HEK293T (cell line): ENCODE measurements at places on chromosomes 13 and 19.

DNA sequence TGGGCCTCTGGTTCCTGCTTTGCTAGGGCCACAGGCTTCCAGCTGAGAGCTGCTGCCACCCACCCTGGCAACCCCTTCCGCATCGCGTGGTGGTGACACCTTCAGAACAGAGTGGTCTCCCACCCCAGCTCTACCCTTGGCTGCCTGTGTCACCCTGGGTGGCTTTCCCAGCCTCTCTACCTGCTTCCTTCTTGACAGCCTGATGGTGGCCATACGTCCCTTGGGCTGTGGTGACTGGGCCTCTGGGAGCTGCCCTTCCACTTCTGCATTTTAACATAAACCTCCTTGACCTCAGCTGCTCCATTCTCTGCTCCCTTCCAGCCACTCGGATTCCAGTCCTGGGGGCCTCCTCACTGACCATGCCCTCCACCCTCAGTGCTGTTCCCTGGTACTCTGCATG, 17.0 kb downstream of the PAK4 start:
- no peak for DNase-seq

DNA sequence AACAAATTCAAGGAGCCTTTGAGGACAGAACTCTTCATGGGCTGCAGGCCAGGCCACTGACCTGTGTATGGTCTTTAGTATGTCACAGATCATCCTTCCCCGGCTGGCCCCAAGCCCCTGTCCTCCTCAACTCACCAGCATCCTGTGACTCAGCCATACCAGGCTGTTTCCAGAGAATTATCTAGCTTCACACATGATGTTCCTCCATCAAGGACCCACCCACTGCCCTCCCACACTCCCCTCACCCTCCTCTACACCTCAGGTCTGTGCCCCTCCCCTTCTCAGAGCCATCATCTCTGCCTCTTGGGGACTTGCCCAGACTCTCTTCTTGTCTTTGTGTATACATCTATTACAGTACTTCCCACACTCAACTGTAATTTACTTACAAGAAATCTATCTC, 14.7 kb downstream of the DCT start:
- DNase-seq = no peak

- no peak for DNase-seq
Observed at GRCh38 chr13:95112883-95113282, 188.4 kb downstream of the ABCC4 start.

GRCh38 chr19:31594701-31595100, 245.5 kb upstream of the TSHZ3 start:
- DNase-seq = no peak

GRCh38 chr13:24288870-24289269, 20.5 kb upstream of the C1QTNF9 start:
- DNase-seq = no peak

DNA sequence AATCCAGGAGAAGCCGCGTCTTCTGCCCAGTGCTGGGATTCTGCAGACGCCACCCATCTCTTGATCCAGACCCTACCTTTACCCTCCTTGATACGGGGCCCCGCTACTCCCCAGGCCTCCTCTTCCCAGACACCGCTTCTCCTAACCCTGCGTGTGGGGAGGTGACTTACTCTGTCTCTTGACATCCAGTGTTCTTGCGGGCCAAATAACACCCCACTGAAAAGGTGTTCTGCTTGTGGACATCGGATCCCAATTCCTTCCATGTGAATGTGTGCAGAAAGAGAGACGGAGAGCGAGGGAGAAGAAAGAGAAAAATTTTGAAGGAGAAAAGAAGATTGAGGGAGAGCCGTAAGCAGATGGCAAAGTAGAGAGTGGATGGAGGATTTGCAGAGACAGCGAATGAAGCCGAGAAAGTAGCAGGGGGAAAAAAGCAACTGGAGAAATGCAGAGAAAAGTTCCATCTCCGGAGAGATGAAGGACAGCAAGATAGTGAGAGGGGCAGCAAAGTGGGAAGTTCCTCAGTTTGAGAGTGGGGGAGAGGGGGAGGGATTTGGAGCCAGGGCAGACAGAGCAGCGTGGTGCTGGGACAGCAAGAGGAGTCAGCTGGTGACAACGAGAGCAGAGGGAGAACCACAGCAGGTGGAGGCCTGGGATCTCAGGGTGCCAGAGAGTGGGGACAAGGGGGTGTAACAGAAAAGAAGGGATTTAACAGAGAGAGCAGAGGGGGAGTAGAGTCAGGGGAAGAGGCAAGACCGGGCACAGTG, 814 bp downstream of the ZNF480 start:
- DNase-seq = no peak

- no peak for DNase-seq
Observed at GRCh38 chr13:94236872-94237271, 242.6 kb downstream of the DCT start.

GRCh38 chr19:46542428-46543230, 47.0 kb upstream of the PNMA8B start:
- peak; percentile 68 for DNase-seq
